ENCODE measurements at places on chromosomes 5 and 9. TPM values are rescaled to one million over a fixed set of nuclear protein-coding genes. Genes with fewer than 3 reads are reported as not detected.

Gene CSF1R
- 45.1 TPM for polyA plus RNA-seq

Gene HACD4
- polyA plus RNA-seq: 1.4 TPM

Gene OR1Q1
- not detected for polyA plus RNA-seq

Gene SDHA
- 100 TPM for polyA plus RNA-seq

Gene MPDZ
- 41.8 TPM for polyA plus RNA-seq

DNA sequence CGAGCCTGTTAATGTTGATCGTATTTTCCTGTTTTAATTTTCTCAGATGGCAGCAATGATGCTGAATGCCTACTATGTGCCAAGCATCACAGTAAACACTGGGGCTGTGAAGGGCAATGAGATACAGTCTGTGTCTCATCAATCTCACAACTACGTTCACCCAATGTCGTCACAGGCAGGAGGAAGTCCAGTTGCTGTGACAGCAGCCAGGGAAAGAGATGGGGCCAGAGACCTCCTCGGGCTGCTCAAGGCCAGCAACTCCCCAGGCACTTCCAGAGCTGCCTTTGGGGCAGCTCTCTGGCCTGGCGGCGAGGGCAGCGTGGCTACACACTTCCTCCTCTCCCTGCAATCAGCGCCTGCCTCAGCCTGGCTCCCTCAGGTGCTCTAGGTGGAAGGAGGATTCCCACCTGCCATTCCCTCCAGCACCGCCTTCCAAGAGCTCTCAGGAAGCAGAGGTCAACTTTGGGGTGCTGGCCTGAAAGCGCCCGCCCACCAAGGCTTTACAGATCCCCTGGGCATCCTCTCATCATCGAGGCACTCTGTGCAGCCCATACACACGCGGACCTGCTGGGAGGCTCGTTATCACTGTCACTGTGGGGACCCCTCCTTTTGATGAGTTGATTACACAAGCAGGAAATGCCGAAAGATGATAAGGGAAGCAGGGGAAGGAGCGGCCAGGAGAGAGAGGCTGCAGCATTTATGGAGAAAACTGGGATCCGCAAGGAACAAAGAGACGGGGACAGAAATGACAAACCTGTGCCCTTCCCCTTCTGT, 159.2 kb downstream of the ZDHHC21 start:
- no peak for DNase-seq

DNA sequence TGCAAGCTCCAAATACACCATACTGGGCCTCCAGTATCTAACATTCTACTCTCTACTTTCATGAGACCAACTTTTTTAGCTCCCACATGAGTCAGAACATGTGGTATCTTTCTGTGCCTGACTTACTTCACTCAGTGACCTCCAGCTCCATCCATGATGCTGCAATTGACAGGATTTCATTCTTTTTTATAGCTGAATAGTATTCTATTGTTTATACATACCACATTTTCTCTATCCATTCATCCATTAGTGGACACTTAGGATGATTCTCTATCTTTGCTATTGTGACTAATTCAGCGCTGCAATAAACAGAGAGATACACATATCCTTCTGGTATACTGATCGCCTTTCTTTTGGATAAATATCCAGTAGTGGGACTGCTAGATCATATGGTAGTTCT, 68.5 kb downstream of the EPB41L4A start:
- no peak for DNase-seq

GRCh38 chr5:128216860-128217531, 133.4 kb downstream of the SLC12A2 start:
- no peak for DNase-seq

DNA sequence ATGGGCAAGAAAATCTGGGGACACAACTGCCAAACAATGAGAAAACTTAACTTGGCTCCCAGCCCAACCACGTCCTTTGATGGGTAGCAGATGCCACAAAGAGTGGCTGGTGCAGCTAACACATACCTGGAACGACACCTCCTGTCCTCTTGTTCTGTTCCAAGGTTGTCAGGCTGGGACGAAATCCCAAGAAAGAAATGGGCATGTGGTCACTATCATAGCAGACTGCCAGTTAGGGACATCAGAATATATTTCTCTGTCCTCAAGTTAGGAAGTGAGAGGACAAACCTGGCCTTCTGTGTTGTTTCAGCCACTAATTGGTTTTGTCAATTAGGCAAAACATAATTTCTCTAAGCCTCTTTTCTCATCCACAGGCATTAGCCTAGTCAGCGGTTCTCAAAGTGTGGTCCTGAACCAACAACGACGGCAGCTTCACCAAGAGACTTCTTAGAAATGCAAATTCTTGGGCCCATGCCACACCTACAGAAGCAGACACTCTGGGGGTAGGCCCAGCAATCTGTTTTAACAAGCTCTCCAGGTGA, 63.4 kb downstream of the RAPGEF1 start:
- no peak for DNase-seq

DNA sequence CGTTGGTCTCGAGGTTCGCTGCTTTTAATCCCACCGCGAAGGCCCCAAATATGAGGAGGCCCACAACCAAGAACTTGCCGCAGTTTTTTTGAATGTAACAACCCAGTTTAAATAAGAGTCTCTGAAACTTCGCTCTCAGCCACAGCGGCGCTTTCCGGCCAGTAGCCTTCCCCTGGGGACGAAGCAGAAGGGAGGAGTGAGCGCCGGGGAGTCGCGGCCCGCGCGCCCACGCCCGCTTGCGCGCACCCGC, 10.4 kb downstream of the PTCH1 start:
- peak; percentile 70 for DNase-seq

DNA sequence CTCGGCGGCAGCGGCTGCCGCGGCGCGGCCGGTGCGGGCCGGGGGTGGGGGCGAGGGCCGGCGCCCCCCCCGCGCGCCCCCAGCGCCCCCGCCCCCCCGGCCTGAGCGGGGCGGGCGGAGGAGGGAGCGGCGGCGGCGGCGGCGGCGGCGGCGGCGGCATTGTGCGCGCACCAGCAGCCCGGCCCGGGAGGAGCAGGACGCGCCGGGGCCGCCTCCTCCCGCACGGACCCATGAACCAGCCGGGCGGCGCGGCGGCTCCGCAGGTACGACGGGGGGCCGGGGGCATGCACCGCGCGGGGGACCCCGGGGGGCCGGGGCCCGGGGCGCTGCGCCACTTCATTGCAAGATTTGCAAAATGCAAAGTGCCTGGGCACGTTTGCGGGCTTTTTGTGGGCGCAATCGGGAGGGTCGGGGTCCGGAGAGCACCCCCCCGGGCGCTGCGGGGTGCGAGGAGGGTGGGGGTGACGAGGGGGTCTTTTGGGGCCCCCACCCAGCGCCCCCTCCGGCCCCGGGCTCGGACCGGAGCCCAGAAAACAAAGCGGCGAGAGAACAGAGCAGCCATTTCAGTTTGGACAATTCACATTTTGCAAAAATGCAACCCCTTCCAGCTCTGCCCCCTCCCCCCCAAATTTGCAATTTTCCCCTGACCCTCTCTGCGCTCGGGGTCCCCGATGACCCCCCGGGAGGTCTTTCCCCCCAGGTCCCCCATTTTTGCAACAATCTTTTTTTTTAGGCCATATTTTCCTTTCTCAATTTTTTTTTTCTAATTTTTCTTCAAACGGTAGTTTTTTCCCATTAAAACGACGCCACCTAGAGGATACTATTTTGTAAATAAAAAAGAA, at the start of gene ZNF618:
Gene ZNF618 (plus strand): TSS at position 159 of the 842 bp plus-strand sequence. CDS start 72 bp downstream, at position 231.
- peak; percentile 26 for DNase-seq

- no peak for DNase-seq
These were observed 104.3 kb downstream of the PIK3R1 start for GRCh38 chr5:68319706-68320412.

- no peak for DNase-seq
These were observed 48.4 kb upstream of the SMIM23 start for GRCh38 chr5:171736976-171737891.

DNA sequence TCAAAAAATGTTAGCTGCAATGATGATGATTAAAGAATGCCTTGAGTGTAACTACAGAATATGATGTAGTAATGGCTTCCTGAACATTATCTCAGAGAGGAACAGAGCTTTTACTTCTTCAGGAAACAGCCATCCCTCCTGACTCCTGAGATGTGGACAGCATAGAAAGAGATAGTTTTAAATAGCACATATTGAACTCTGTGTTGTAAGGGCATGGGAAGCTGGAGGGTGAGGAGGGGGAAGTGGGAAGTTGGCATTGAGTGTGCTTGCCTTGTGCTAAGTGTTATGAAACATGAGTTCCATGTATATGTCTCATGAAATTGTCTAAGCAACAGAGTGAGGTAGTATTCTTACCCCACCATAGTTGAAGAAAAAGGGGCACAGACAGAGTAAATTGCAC, 161.5 kb upstream of the SLC28A3 start:
- DNase-seq: no peak

- no peak for DNase-seq
These were observed 14.2 kb upstream of the C5orf47 start for GRCh38 chr5:173974688-173975239.

GRCh38 chr5:110346893-110347358, 379.5 kb downstream of the TMEM232 start:
- no peak for DNase-seq

GRCh38 chr5:134582281-134582680, 50.3 kb downstream of the SAR1B start:
- no peak for DNase-seq

DNA sequence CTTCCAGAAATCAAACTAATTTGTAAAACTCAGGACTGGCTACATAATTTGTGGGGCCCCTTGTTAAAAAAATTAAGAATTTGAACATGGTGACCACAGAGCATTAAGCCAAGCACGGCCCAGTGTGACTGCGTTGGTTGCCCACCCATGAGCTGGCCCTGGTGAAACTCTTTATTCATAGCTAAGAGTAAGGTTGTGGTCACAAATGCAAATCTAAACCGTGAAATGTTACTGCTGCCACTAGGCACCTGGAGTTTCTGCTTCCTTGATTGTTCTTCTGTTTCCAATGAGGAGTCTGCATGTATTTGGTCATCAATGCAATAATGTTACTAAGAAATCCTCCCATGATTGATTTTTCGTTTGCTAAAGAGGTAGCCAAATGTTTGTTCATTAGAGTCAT, 4.2 kb downstream of the GCNT1 start:
- DNase-seq: no peak

- DNase-seq: no peak
These were observed 167.4 kb downstream of the ELAVL2 start for GRCh38 chr9:23658376-23659258.

- DNase-seq: no peak
These were observed 313.9 kb downstream of the TLE1 start for GRCh38 chr9:81375187-81376100.

GRCh38 chr5:109709225-109709624, 19.5 kb downstream of the MAN2A1 start:
- no peak for DNase-seq
